ENCODE measurements at places on chromosomes 1 and 21.

DNA sequence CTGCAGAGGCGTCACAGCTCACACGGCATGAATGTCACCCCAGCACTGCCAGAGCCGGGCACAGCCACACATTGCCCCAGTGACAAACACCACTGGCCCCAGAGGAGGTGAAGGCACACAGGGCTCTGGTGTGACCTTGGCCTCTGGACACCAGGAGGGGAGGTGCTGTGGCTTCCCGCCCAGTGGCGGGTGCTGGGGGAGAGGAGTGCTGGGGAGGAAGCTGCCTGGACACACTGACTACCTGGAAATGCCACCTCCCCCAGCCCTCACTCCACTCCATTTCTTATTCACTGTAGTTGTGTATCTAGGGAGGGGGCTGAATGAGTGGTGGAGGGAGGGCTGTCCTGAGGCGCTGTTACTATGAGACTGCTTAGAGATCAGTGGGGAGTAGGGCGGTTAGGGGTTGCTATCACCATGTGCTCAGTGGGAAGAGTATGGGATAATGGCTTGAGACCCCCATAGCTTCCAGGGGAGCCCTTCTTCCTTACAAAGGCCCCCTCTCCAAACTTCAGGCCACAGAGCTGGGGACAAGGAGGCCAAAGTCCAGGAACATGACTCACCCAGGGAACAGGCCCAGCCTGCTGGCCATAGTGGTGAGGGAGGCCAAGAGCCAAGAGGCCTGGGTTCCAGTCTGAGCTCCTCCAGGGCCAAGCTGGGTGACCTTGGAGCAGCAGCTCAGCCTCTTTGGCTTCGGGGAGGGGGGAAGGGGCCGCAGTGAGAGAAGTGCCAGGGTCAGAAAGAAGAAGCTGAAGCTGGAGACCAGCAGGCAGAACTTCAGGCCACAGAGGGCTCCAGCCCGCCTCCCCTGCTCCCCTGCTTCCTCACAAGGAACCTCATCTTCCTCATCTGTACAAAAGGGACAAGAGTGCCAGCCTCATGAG lies 40.1 kb downstream of the AHDC1 start:
- no peak for DNase-seq

DNA sequence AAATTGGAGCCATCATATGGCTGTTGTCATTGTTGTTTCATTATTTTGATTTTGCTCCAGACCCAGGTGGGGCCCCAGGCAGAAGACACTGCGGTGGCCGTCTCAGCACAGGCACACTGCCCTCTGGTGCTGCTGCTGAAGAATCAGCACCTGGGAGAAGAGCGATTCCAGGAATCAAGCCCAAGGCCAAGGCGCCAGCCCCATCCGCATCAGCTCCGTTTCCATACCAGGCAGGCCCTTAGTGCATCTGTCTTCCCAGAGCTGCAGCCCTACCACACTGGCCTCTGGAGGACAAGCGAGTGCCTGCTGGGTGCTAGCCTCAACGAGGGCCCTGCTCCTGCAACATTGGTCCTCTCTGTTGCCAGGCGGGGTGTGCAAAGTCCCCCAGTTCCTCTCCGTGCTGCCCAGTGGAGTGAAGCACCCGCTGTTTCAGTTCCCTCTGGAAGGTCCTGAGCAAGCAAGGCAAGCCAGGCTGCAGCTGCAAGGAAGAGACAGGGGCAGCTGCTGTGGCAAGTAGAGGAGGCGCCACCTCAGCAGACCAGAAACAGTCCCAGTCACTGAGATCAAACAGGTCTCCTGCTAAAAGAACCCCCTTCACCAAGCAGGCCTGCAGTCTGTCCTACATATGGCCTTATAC lies 5.2 kb downstream of the GRIK3 start:
- DNase-seq: no peak

GRCh38 chr1:2299131-2299627 lies 71.1 kb downstream of the SKI start:
- DNase-seq: no peak

DNA sequence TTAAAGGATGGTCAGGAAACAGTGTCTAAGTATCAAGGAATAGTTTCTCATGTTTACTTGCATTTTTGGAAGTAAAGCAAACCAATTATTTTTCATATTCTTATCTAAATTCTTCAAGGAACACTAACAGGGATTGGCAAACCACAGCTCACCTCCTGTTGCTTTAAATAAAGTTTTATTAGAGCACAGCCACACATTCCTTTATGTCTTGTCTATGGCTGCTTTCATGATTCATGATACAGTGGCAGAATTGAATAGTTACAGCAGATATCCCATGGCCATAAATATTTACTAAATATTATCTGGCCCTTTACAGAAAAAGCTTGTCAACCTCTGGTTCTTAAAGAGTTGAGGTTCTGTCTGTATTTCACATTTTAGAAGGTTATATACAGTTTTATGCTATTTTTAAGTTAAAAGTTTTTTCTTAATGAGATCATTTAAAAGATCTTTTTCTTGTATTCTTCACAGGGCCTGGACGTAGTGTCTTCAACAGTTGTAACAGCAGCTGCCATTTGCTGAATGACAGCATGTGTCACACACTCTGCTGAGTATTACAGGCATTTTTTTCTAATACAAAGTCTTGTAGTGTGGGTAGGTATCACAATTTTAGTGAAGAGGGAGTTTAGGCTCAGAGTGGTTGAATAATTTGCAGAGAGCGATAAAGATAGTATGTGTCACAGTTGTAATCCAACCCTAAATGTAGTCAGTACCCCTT lies 2.6 kb downstream of the ZNF691 start:
- DNase-seq: no peak

- DNase-seq: no peak
These were observed 64.1 kb downstream of the DDR2 start for GRCh38 chr1:162696286-162696862.

GRCh38 chr1:234271243-234271606 lies 102.0 kb upstream of the COA6 start:
- no peak for DNase-seq

GRCh38 chr1:18458133-18459092 lies 22.3 kb upstream of the KLHDC7A start:
- no peak for DNase-seq

DNA sequence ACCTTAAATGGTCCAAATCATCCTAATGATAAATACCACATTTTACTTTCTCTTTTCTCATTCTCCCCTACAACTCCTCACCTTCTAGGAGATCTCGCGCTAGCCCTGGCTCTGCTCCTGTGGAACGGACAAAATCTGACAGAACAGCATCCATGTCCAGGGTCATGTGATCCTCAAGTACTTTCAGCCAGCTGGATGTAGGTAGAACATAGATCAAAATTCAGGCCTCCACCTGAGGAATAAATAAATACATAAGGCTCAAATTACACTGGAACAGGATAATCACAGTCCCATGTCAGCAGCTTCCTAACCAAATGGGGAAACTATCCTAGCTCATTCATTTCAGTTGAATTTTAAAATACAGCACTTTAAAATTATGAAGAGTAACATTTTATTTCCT lies 33.2 kb downstream of the OTUD7B start:
- no peak for DNase-seq

DNA sequence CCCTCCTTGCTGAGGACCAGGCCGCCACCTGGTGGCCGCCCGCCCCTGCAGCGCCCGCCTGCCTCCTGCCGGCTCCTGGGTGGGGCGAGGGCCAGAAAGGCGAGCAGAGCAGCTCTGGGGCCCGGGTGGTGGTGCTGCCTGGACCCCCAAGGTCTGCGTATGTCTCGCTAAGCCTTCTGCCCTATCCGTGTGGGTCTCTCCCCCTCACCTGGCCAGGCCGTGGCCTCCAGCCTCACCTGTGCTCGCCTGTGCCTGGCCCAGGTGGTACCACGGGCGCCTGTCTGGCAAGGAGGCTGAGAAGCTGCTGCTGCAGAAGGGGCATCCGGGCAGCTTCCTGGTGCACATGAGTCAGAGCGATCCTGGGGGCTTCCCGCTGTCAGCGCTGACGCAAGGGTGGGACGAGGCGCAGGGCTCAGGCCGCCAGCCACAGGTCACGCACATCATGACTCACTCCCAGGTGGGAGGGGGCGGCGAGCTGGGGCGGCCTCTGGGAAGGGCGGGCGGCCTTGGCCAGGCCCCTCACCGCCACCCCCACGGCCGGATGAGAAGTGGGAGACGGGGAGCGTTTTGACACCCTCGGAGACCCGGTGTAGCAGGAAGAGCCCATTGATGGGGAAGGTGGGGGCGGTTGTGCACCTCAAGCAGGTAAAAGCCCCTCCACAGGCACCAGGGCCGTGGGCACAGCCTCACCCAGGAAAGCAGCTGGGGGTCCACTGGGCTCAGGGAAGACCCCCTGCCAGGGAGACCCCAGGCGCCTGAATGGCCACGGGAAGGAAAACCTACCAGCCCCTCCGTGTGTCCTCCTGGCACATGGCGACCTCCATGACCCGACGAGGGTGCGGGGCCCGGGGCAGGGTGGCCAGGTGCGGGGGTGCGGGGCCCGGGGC lies 9.9 kb downstream of the RNF223 start:
- DNase-seq: peak; percentile 64

- DNase-seq: no peak
These were observed 616.7 kb downstream of the NPHP4 start for GRCh38 chr1:5375481-5375880.

Data from stimulated activated CD4-positive, alpha-beta T cell treated with anti-CD3 and anti-CD28 coated beads, Interleukin-1b, Interleukin-23, amount 100 ng/mL, for 1 hour (primary cell).